ENCODE measurements at places on chromosomes 12 and 14.

DNA sequence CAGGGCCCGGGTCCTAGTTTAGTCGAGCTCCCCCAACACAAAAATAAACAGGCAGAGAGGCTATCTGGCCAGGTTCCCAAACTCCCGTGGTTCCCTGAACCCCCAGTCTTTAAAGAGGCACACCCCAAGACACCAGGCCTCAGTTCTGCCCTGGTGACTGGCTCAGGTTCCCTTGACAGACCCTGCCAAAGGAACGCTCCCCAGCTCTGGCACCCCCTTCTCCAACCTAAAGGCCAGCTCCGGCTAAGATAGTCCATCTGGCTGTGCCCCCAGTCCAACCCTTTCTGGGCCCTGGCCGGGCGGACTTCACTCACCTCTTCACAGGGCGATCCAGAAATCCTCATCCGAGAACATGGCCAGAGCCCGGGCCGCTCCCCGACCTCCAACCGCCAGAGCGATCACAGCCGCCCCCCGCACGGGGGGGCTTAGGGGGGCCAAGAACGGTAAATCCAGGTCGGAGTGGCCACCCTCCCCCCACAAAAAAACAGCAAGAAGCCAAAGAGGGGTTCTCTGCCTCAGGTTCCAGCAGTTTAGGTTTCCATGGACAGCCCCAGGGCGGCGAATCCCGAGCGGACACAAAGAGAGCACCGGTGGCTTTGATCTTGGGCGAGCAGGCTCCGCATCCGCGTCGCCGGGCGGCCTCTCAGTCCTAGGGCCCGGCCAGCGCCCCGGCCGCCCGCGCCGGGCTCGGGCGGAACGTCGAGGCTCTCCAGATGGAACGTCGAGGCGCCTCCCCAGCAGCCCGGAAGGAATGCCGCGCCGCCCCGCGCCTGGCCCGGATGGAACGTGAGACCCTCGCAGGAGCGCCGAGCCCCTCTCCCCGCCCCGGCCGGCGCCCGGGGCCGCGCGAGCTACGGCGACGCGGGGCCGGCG, 1.1 kb downstream of the KMT2D start:
- DNase-seq: no peak

- no peak for DNase-seq
These were observed 29.3 kb downstream of the NCKAP5L start for GRCh38 chr12:49798934-49799333.

DNA sequence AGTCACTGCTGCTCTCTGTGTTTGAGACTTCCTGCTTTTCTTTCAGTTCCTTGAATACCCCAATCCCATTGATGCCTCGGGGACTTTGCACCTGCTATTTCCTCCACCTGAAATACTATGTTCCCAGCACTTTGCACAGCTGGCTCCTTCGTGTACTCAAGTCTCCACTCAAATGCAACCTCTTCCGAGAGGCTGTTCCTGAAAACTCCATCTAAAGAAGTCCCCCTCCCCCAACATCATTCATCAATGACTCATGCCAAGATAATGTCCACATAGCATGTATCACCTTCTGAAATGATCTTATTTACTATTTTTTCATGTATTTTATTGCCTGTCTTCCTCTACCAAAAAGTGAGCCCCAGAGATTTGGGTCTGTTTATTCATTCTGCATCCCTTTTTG, 48.6 kb downstream of the HSPB8 start:
- DNase-seq: no peak

- DNase-seq: no peak
These were observed 17.4 kb downstream of the LGALS3 start for GRCh38 chr14:55146425-55146824.

GRCh38 chr12:111222027-111222414, 146.9 kb downstream of the PHETA1 start:
- no peak for DNase-seq

- DNase-seq: no peak
These were observed 58.9 kb upstream of the BCL2L14 start for GRCh38 chr12:12011880-12012260.

GRCh38 chr14:76863724-76864407, 37.7 kb downstream of the LRRC74A start:
- DNase-seq: no peak

DNA sequence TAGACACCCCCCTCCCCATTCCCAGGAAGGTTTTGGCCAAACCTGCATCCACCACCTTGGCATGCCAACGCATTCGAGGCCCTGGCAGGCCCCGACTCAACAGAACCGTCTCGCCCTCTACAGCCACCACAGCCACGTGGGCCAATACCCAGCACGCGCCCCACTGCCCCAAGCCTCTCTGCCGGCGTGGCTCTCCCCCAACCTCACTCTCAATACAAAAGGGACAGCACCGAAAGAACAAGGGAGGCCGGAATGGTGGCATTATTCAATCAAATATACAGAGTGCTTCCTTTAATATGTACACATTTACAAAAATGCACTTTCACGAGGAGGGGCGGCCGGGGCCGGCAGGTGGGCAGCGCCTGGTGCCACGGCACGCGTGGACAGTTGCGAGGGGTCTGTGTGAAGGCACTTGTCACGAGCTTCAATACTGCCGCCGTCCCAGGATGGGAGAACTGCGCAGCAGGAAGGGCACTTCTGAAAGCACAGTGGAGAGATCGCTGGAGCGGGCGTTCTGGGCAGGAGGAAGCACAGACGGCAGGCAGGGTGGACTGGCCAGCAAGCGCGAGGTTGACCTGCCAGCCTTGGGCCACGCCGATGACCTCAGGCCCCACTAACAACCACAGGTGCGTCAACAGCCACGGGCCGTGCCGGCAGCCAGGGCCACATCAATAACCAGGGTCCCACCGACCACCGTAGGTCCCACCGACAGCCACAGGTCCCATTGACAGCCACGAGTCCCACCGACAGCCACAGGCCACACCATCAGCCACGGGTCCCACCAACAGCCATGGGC, 26.9 kb downstream of the JAG2 start:
- DNase-seq: no peak

DNA sequence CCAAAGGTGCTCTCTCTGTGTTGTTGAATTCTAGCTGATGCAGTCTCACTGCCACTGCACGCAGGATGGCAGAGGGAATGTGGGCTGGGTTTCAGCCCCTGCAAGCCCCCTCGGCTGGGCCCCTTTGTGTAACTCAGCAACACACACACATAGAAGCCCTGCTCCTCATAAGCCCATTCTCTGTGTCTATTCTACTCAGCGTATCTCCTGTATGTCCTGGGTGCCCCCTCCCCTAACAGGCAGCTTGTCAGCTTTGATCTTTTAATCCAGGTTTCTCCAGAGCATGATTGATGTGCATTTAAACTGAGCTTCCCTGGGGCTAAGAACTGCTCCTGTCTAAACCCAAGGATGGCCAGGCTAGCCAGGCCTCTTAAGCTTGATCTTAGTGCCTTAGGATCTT, 43.0 kb downstream of the SRRM4 start:
- no peak for DNase-seq

DNA sequence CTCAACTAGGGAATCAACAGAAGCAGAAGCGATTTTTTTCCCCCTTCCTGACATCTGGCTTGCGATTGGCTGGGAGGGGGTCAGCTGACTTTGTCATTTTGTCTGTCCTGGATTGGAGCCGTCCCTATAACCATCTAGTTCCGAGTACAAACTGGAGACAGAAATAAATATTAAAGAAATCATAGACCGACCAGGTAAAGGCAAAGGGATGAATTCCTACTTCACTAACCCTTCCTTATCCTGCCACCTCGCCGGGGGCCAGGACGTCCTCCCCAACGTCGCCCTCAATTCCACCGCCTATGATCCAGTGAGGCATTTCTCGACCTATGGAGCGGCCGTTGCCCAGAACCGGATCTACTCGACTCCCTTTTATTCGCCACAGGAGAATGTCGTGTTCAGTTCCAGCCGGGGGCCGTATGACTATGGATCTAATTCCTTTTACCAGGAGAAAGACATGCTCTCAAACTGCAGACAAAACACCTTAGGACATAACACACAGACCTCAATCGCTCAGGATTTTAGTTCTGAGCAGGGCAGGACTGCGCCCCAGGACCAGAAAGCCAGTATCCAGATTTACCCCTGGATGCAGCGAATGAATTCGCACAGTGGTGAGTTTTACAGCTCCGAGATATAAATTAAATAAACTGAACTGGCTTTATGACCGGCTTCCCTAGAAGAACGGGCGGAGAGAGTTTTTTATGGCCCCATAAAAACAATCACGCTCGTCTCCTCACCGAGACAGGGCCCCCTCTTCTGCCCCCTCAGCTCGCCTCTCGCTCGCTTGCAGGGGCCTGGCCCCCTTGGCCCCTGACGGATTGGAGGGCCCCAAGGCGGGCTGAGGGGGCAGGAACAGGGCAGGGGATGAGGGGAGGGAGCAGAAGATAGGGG, at the start of gene HOXC6:
Gene HOXC6, plus strand, starts transcription at position 127 of the 888 bp plus-strand sequence. Its CDS starts 82 bp downstream, at position 209.
- DNase-seq: no peak

- no peak for DNase-seq
These were observed 8.6 kb upstream of the CACNA1C start for GRCh38 chr12:2044165-2044564.

DNA sequence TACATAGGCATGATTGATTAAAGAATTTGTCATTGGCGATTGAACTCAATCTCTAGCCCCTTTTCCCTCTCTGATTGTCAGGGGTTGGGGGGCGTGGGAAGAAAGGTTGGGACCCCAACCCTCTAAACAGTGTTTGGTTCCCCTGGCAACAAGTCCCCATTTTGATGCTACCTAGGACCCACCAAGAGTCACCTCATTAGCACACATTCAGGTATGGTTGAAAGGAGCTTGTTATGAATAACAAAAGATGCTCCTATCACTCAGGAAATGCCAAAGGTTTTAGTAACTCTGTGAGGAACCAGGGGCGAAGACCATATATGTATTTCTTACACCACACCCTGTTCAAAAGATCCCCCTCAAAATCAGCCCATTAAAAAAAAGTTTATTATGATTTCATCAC, 14.3 kb downstream of the RNF212B start:
- no peak for DNase-seq

DNA sequence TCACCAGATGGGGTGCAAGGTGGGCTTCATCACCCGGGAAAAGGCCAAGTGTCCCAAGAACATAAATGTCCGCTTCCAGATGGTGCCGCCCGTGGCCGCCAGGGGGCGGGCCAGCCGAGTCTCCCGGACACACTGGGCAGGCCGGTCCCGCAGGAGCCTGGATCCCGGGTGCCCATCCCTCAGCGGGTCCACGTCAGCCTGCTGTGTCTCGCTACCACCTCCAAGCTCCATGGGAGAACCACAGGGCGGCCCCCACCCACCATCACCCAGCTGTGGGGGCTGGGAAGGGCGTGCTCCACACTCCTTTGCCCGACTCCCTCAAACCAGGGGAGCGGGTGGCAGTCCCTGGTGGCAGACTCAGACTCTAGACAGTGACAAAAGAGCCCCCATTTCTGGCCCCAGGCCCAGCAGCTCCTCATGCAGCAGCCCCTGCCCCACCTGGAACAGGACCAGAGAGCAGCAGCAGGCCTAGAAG, 22.0 kb upstream of the NUDT14 start:
- DNase-seq: peak; percentile 43

DNA sequence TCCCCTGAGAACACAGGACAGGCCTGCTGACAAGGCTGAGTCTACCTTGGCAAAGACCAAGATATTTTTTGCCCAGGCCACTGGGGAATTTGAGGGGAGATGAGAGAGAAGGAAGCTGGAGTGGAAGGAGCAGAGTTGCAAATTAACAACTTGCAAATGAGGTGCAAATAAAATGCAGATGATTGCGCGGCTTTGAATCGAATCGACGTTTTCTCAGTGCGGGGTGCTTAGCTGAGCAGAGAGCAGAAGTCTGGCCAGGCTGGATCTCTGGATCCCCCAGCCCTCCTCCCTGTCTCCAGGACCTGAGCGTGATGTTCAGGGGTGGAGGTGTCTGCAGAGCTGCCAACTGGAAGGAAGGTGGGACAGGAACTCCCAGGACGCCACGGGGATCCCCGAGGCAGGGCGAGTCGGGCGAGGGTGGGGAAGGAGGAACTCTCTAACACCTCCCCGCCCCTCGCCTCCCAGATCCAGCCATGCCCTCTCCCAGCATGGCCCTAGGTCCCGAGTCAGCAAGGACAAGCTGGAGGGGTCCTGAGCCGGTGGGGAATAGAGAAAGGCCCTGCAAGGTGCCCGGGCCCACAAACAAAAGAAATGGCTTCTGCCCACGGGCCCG, 527 bp upstream of the CARMIL3 start:
- no peak for DNase-seq

- no peak for DNase-seq
These were observed 166.1 kb upstream of the KITLG start for GRCh38 chr12:88746386-88746785.

Data from activated CD4-positive, alpha-beta T cell treated with anti-CD3 and anti-CD28 coated beads for 24 hours (primary cell).